ENCODE measurements at places on chromosomes 7 and 10. TPM values are rescaled to one million over a fixed set of nuclear protein-coding genes. Genes with fewer than 3 reads are reported as not detected.
A peak's percentile ranks its signal among the peaks of the same experiment; 100 is the strongest.

DNA sequence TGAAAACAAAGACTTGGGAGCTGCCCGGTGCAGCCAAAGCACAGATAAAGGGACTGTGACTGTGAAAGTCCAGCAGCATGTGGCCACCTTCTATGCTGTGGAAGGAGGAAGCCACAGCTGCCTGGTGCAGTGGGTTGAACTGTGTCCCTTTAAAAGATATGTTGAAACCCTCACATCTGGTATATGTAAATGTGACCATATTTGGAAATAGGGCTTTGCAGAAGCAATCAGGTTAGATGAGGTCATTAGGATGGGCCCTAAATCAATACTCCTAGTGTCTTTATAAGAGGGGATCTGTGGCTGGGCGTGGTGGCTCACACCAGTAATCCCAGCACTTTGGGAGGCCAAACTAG lies 136.9 kb downstream of the GLI3 start:
- no peak for DNase-seq

DNA sequence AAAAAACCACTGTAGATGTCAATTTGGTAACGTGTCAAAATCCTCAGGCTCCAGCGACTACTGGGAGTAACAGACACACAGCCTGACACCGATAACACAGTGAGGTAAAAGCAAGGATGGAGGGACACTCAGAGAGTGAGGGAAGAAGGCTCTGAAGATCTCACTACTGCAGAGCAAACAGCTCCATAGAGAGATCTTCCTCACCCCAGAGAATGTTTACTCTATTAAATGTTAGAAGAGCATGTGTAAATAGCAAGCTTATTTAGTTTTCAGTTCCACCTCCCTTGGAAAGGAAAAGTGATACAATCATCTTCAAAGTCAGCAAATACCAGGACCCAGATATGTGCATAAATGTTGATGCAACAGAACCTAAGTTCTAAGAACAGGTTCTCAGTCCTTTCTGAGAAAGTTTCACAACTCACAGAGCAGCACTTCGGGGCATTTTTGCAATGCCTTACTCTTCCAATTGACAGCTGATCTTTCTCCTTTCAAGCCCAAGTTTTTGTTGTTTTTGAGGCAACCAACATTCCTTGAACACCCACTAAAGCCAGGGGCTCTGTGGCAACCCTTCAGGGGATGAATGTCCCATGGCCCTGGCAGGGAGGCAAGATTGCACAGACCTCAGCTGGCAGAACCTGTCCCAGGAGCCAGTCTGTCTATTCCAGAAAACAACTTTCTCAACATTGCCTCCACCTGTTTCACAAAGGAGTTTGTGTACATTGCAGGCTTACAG lies 177.4 kb downstream of the SFMBT2 start:
- no peak for DNase-seq

GRCh38 chr10:62934258-62934657 lies 118.1 kb upstream of the EGR2 start:
- no peak for DNase-seq

- no peak for DNase-seq
Observed at GRCh38 chr7:121219026-121219425, 109.8 kb upstream of the WNT16 start.

DNA sequence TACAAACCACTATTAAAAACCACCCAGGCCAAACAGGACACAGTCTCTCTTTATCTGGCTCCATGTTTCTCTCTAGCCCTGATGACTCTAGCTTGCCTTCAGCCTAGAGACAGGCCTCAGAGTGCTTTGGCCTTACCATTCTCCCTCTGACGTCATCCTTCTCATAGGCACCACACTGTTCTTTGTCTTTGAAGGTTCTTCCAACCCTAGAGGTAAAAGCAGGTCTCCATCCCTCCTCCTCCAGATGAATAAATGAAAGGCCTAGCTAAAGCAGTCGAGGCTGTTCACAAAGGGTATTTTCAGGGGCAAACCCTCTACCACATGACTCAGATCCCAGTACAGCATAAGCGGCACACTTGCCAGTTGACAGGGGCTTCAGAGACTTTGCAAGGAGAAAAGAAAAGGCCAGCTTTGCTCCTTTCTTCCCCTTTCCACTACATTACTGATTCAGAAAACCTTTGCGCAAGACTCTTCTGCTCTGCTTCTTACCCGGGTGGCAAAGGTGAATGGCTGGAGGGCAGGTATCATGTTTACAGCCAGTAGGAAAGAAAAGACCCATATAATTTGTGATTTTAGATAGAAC lies 14.8 kb downstream of the NFE2L3 start:
- peak; percentile 53 for DNase-seq

The LRRC18 gene
- total RNA-seq: not detected

DNA sequence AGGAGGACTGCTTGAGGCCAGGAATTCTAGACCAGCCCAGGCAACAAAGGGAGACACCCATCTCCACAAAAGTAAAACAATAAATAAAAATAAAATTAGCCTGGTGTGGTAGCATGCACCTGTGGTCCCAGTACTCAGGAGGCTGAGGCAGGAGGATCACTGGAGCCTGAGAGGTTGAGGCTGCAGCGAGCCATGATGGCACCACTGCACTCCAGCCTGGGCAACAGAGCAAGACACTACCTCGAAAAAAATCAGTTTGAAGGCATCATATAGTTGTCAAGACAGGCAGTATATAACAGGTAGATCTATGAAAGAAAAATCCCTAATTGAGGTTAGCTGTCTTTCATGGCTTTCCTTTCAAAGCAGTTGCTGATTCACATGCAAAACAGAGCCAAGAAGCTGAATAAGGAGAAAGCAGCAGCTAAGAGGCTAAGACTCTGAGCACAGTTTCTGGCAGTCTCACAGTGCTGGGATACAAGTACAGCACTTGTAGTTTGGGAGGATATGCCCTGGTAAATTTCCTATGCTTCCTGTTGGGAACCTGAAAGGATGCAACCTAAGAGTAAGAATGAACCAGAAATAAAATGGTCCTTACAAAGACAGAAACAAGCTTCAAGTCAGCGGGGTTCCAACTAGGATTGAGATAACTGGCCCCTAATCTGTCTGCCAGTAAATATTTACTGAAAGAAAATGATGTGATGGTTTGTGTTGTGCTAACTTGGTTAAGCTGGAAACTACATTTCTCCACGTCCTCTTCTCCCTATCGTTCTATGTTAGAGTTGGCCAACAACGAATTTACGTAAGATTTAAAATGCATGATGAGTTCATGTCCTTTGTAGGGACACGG lies 368.5 kb upstream of the HPS1 start:
- DNase-seq: no peak

All from activated CD8-positive, alpha-beta T cell treated with anti-CD3 and anti-CD28 coated beads for 36 hours (primary cell).